ENCODE measurements at places on chromosomes 7 and 10. TPM values are rescaled to one million over a fixed set of nuclear protein-coding genes. Genes with fewer than 3 reads are reported as not detected.

The CAMK1D gene
- 58.8 TPM for total RNA-seq

The ATXN7L1 gene
- total RNA-seq, result 14.4 TPM

- H3K4me3 ChIP-seq, result no peak overlapping the region
- DNase-seq, result no peak
- no peaks in the 10 kb centered on the region for H3K36me3 ChIP-seq
These were observed 110.6 kb downstream of the TACC2 start for GRCh38 chr10:122099562-122099961.

DNA sequence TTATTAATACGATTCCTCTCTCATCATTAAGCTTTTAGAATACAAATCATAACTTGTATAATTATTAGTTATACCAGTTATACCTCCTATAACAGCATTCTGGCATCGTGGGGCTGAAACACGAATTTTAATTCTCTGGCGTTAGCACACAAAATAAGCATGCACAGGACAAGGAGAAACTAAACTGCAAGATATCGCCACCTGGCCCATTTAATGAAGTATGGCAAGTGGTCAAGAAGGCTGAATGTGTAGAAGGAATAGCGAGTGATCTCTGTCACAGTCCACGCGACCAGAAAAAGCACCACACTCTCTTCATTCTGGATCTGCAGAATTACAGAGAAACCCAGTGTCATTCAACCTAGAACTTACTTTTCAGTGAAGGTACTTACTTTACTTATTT lies 18.1 kb downstream of the HACD1 start:
- H3K27ac ChIP-seq, result no peak overlapping the region
- peaks cover 3% of the 10 kb centered on the region for H3K27me3 ChIP-seq
- no peaks in the 10 kb centered on the region for H3K36me3 ChIP-seq
- H3K4me3 ChIP-seq, result no peak overlapping the region

- no peak overlapping the region for H3K27ac ChIP-seq
- peaks cover 8% of the 10 kb centered on the region for H3K4me1 ChIP-seq
- DNase-seq, result no peak
- H3K4me3 ChIP-seq, result no peak overlapping the region
- no peaks in the 10 kb centered on the region for H3K36me3 ChIP-seq
- H3K27me3 ChIP-seq, result no peaks in the 10 kb centered on the region
These were observed 82.5 kb downstream of the TMEM168 start for GRCh38 chr7:112707655-112708054.

- no peak for DNase-seq
- H3K27me3 ChIP-seq, result no peaks in the 10 kb centered on the region
- no peak overlapping the region for H3K4me3 ChIP-seq
These were observed 6.2 kb downstream of the AVL9 start for GRCh38 chr7:32501522-32501921.

DNA sequence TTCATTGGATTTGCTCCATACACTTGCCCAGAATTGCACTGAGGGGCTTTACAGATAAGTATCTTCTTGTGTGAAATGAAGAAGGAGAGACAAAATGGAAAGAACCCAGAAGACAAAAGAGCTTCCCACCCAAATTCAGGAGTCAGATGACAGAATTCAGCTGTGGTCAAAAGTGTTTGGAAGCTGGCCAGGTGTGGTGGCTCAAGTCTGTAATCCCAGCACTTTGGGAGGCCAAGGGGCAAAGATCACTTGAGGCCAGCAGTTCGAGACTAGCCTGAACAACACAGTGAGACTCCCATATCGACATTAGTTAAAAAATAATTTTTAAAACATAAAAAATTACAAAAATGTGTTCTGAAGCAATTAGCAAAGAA lies 27.1 kb downstream of the DUSP5 start:
- H3K27me3 ChIP-seq, result no peaks in the 10 kb centered on the region
- peaks cover 22% of the 10 kb centered on the region for H3K4me1 ChIP-seq
- DNase-seq, result no peak
- no peak overlapping the region for H3K27ac ChIP-seq
- no peaks in the 10 kb centered on the region for H3K36me3 ChIP-seq
- no peak overlapping the region for H3K4me3 ChIP-seq

The C7orf57 gene
- not detected for total RNA-seq

Data from activated B cell treated with CpG ODN at 0.5 μM for 24 hours (primary cell).